H4 (cell line): ENCODE measurements at places on chromosomes 7 and 10.

DNA sequence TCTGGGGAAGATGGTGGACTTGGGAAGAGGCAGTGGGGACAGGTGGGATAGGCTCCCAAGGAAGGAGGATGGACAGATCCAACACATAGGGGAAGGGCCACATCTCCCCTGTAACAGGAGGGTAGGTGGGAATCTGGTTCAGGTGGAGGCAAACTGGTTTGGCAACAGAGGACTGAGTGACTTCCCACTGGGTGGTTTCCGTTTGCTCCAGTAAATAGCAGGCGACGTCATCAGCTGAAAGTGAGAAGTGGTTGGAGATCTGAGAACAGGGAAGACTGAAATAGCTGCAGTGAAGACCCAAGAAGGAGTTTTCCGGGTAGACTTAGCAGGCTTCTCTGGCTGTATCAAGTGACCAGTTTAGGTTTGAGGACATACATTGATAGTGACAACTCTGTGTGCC lies 504.4 kb downstream of the GALNT17 start:
- peak; percentile 66 for DNase-seq

GRCh38 chr10:33136781-33137180 lies 178.8 kb upstream of the ITGB1 start:
- DNase-seq, result no peak

DNA sequence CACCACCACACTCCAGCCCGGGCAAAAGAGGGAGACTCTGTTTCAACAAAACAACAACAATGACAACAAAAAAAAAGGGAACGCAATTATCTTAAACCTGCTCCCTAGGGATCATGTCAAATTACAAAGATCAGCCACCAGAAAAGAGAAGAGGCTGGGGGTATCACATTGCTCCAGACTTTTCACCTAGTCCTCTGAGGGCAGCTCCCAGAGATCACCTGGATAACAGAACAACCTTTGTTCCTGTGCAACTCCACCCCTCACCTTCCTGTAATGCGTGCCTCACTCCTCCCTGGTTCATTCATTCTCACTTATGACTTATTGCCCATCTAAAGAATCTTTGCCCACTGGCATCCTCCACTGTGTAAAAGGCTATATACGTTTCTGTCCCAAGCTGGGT lies 31.8 kb downstream of the SVOPL start:
- no peak for DNase-seq

- no peak for DNase-seq
Observed at GRCh38 chr10:16652154-16652553, 130.5 kb upstream of the C1QL3 start.

DNA sequence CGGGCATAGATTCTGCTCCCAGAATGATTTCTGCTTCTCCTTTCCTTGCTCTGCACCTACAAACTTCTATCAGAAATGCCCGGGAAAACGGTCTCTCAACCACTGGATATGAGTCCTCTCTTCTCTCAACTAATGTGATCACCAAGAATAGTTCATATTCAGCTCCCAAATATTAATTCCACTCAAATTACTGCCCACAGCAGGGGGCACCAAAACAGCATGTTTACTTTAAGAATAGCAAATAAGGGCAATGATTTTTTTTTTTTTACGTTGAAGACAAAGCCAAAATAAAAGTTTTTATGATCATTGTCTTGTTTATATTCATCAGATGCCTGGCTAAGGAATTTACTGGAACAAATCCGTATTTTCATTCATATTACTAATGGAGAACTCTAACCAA lies 94.9 kb upstream of the PRSS1 start:
- DNase-seq, result no peak

DNA sequence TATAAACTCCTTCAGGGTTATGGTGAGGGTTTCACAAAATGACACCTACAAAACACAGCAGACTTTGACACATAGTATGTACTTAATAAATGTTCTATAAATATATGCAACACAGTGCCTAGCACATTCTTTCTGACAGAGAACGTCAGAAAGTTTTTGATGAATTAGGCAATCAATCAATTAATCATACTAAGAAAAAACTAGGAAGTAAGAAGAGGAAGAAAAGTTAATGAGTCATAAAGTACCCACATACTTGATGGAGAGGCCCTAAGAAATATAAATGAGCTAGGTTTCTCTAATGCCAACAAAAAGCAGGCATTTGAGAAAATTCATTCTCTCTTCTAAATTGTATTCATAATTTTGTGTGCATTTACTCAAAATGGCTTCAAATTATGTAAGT lies 192.7 kb upstream of the VWC2 start:
- DNase-seq, result no peak

GRCh38 chr7:77258593-77258992 lies 59.0 kb upstream of the FGL2 start:
- DNase-seq, result no peak

DNA sequence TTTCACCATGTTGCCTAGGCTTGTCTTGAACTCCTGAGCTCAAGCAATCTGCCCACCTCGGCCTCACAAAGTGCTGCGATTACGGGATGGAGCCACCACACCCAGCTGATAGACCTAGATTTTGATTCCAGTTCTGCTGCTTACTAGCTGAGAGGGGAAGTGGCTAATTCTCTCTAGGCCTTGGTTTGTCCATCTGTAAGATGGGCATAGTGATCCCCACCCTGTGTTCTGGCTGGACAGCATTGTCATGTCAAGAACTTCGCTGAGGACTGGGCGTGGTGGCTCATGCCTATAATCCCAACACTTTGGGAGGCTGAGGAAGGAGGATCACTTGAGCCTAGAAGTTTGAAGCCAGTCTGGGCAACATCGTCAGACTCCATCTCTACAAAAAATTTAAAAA lies 17.4 kb upstream of the CCL24 start:
- no peak for DNase-seq

- DNase-seq, result no peak
Observed at GRCh38 chr7:54904130-54904529, 114.7 kb upstream of the EGFR start.

DNA sequence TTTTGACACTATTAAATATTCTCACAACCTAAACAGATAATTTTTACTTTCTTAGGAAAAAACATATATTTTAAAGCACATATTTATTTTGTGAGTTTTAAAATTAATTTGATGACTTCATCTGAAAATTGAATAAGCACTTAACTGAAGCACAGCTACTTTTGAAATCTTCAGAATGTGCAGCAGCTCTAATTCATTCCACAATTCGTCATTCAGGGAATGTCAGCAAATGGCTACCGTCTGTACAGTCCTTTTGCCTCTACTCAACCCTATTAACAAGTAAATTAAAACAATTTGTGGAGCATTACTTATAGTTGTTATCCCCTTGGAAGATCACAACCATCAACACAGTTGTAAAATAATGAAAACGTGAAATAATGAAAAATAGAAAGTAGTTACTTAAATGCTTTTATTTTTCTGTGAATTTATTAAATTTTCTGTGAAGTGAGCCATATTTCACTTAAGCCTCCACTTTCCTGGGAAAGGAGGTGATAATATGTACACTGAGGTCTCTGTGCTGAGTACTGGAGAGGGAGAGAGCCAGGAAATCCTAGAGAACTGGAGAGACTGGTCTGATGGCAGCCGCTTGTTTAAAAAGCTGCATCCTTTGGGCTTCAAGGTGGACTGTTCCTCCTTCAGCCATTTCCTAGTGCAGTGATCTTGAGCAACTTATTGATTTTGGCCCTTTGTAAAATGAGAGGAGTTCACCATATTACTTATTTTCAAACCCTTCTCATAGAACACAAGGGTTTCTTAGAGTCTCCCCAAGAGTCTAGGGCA lies 70.6 kb downstream of the REEP3 start:
- DNase-seq, result no peak

- no peak for DNase-seq
Observed at GRCh38 chr7:333393-333764, 43.4 kb downstream of the FOXL3 start.

DNA sequence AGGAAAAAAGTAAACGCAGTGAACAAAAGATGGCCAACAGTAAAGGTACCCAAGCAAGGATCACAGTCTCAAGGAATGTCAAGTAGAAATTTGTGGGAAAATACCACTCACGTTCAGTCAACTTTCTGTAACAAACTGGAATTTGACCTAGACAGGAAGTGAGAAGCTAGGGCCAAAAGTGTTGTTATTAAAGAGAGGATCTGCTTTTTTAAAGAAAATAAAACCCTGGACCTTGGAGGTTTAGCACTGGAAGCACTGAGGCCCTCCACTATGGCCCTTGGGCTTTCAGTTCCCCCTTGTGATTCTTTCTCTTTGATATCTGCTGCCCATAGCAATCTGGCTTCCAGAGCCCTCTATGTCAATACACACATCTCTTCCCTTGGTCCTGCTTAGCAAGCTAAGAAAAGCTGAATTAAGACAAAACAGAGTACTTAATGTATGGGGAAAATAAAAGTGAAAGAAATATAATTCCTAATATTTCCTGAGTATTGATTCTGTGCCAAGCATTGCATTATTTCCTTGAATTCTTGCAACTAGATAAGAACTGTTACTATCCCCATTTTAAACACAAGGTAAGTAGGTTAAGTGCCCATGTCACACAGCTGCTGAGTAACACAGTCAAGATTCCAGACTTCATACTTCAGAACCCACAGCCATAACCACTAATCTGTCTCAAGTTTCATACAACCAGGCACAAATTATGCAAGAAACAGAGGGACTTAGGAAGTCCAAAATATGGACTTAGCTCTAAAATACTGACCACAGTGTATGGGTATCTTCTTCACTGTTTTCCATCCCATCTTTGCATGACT lies 2.6 kb upstream of the ZNF438 start:
- peak; percentile 79 for DNase-seq

DNA sequence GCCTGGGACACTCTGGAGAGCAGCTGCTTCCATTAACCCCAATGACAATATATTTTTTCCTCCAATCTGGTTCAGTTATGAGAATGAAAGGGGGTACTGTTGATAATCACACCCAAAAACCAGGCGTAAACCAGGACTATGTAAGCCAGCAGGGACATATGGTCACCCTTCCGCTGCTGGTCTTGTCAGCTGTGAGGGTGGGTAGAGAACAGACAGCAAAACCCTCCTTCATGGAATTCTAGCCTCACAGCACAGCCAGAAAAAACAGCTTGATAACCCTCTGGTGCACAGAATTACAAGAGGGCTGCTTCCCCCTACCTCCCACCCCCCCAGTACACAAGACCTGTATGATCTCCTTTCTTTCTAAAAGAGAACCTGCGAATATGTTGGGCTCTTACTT lies 368.8 kb upstream of the ZMIZ1 start:
- no peak for DNase-seq

DNA sequence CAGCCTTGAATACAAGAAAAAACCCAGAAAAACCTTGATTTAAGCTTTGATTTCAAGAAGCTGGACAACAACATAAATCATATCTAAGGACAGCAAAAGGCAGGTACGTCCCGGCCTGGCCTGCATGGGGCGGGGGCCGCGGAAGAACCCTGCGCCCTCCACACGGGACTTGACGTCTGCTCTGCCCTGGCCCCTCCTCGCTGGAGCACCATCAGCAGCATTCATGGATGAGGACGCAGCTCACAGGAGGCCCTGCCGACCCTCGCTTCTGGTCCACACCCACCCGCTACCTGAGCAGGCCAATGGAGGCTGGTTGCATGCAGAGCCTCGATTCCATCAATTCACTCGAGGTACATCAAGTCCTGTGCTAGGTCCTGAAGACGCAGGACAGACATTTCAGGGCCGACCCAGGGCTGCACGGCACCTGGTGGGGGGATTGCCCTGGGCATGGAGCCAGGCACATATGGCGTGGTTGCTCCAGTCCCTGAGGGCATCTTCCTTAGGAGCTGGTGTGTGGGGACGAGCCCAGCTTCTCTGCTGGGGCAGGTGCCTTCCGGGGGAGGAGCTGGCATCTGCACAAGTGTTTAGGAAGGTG lies 63.1 kb upstream of the NKX6-2 start:
- DNase-seq, result no peak

DNA sequence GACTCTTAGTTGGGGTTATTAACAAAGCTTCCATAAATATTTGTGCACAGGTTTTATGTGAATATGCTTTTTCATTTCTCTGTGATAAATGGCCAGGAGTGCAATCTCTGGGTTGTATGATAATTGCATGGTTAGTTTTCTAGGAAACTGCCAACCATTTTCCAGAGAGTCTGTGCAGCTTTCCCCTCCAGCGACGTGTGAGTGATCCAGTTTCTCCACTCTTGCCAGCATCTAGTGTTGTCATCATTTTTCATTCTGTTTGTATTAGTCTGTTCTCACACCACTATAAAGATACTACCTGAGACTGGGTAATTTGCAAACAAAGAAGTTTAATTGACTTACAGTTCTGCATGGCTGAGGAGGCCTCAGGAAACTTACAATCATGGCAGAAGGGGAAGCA lies 319.6 kb upstream of the SHH start:
- no peak for DNase-seq

- DNase-seq, result no peak
Observed at GRCh38 chr7:140237390-140237789, 60.6 kb upstream of the KDM7A start.

DNA sequence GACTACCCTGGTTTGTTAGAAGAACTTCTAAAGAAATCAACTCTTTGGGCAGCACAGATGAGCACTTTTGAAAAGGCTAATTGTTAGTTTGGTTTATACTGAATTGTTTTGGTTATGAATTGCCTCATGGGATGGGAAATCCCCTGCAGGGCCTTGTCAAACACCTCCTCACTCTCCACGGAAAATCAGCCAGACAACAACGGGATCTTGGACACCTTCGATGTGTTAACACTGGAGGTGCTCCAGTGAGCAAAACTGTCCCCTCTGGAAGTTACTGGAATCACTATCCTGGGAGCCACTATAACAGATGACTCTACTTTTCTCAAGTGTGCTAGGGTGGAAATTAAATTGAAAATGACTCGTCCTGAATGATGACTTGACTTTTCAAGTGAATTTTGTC lies 38.7 kb downstream of the CDK6 start:
- no peak for DNase-seq

- DNase-seq, result no peak
Observed at GRCh38 chr7:30989008-30989823, 25.5 kb downstream of the GHRHR start.

- peak; percentile 96 for DNase-seq
Observed at GRCh38 chr7:24052572-24053260, 231.3 kb upstream of the NPY start.

GRCh38 chr10:36779238-36779846 lies 346.1 kb upstream of the ANKRD30A start:
- DNase-seq, result peak; percentile 54

- DNase-seq, result no peak
Observed at GRCh38 chr7:16744518-16745250, 8.9 kb upstream of the TSPAN13 start.

- no peak for DNase-seq
Observed at GRCh38 chr10:3749600-3749999, 35.4 kb downstream of the KLF6 start.

DNA sequence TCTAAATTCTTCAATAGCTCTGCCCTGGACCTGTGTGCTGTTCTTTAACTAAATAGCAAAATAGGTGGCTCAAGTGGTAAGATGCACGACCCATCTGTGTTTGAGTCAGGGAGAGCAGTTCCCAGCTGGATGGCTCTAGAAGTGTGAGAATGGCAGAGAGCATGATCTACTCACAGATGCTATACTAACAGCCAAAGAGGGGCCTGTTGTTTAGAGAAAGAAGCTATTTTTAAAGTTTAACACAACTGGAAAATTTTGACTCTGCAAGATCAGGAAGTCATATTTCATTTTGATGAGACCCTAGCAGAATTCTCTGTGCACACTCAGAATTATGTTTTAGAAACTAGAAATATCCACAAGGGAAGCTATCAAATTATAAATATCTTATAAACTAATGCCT lies 87.4 kb upstream of the PIP4K2A start:
- no peak for DNase-seq
